ENCODE measurements at places on chromosomes 3 and 15. TPM values are rescaled to one million over a fixed set of nuclear protein-coding genes. Genes with fewer than 3 reads are reported as not detected.

DNA sequence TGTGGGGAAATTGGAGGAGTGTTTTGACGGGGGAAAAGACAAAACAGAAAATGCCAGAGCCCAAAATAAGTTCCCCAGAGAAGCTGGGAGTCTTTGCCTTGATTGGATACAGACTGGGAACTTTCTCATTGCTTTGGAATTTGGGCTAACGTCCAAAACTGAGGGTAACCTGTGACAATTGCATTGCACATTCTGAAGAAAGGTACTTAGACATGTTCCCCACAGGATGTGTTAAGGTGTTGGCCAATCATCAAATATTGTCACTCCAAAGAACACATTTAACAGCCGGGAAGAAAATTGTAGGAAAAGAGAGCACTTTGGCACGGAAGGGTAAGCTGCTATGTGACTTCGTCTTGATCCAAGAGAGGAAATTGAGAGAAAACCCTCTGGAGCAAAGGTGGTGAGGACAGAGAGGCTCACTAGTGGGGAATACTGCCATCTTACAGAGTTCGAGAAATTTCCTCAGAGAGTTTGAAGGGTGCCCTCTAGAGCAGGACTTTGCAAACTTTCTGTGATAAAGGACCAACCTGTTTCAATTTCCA is 619.5 kb upstream of the TBL1XR1 start:
- peak; percentile 83 for DNase-seq

DNA sequence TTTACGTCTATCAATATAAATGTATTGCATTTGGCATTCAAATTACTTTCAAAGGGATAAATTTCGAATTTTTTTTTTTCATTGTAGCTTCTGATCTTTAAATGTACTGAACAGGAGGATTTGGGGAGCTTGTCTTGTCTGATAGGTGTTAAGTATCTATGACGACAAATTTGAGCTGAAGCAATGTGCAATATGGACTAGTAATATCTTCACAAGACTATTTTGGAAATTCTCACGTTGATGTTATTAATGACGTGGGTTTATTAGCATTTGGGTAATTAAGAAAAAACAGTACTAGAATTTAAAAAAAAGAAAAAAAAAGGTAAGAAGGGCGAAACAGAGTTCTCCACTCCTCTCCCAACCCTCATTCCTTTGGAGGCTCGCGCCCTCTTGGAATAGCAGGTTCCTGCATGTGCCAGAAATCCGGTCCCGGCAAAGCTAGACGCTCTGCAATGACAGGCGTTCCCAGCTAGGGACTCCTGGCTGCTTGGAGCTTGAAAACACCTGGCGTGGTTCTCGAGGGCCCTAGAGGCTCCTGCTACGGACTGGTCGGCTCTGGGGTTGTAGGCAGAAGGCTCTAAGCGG is 648 bp upstream of the P2RY1 start:
- DNase-seq: no peak

- DNase-seq: no peak
Observed at GRCh38 chr3:18499301-18499700, 74.2 kb upstream of the SATB1 start.

- no peak for DNase-seq
Observed at GRCh38 chr15:34642247-34642646, 58.8 kb upstream of the GOLGA8B start.

DNA sequence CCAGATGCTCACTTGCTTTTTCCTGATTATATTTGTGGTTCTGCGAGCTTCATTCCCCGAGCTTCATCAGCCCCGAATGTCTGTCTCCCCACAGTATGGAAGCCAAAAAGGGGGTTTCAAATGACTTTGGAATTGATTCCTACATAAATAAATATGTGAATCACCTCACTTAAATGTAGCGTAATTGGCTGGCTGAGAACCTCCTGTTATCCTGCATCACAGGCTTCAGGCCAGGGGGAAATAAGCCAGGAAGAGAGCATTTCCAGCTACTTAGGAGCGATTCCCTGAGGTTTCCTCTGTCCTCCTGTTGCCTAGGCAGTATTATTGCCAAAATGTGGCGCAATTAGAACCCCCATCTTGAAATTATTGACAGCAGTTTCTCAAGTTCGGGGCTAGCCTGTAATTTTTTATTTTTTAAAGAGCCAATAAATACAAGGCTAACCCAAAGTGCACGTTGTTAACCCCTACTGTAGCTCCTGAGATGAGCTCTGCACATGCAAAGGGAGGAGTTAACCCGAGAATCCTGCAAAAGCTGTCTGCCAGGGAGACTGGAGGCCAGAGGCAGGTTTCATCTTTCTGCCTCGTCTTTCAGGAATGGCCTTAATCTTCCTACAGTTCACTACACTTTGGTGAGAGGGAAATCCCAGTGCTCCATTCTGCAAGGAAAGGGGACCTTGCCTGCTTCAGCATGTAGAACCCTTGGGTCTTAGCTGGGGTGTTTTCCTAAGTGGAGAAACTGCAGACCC is 148.2 kb downstream of the ADAMTS9 start:
- DNase-seq: no peak

DNA sequence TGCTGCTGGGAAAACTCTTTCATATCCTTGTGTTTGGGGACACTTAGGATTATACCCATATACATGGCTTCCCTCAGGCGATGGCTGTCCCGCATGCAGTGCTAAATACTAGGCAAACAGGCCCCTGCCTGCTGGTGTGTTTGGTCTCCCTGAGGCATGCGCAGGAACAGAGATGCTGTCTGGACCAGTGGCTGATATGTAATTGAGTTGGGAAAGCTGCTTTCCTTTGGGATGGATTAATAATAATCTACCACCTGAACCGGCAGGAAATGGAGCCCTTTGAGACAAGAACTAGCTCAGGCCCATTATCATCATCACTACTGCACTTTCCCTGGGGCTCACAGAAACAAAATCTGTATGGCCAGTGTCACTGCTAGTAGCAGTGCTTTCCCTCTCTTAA is 18.0 kb downstream of the ZDHHC3 start:
- DNase-seq: no peak

GRCh38 chr15:64696481-64696880 is 78.9 kb downstream of the RBPMS2 start:
- no peak for DNase-seq

DNA sequence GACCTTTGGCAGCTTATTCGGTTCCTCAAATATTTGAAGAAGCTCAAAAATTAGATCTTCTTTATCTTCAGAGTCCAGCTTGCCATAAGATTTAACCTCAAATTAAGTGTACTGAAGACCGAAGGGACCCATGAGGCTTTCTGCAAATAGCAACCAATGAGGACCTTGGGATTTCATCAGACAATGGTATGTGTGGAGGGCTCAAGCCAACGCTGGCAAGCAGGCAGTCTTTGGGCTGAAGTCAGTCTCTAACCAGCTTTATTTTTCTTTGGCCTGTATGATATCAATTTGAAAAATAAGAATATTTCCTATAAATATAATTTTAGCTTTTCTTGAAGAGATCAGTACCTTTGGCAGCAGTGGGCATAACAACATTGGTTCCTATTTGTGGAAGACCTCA is 692.7 kb downstream of the MCTP2 start:
- no peak for DNase-seq

DNA sequence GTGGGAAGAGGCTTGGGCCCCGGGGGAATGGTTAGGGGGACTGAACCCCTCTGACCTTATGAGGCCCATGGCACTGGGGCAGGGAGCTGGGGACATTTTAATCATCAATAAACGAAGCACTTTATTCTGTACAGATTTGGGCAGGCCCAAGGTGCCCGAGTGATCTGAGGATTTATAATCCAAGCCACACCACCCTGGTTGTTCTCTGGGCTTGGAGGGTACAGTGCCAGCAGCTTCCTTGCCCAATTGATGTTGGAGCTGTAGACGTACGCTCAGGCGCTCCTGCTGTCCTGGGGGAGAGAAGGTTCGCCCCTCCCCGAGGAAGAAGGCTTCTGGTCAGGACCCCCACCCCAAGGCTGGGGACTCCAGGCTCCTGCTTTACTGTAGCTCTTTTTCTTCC is 12.5 kb downstream of the ZBTB47 start:
- no peak for DNase-seq

DNA sequence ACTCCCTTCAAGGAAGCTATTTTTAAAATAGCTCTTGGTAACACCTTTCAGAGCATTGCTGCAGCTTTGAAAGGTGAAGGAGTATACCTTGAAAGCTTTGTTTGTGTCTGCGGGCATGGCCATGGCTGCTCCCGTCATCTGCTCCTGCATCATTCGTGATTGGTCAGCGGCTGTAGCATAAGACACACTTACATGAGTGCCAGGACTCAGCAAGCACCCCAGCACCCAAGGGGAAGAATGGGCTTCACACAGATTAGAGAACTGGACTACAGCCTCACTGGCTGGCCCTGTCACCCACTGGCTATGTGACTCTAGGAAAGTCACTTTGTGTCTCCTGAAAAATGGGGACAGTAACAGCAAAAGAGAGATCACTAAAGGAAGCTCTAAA is 17.0 kb downstream of the EMC3 start:
- DNase-seq: no peak

DNA sequence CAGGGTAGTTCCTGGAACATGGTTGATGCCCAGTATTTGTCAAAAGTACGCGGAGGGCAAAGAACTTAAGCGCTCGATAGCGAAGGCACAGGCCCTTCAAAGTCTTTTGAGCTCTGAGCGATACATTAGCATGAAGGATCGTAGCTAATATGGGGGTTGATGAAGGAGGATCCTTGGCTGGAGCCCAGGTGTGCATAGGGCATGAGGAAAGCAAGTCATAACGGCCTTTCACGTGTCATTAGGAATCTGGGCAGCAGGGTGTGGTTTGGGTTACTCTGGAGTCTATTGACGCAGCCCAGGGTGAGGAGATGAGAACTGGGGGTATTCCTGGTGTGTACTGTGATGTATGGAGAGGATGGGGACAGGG is 31.7 kb downstream of the SPINK8 start:
- DNase-seq: no peak

DNA sequence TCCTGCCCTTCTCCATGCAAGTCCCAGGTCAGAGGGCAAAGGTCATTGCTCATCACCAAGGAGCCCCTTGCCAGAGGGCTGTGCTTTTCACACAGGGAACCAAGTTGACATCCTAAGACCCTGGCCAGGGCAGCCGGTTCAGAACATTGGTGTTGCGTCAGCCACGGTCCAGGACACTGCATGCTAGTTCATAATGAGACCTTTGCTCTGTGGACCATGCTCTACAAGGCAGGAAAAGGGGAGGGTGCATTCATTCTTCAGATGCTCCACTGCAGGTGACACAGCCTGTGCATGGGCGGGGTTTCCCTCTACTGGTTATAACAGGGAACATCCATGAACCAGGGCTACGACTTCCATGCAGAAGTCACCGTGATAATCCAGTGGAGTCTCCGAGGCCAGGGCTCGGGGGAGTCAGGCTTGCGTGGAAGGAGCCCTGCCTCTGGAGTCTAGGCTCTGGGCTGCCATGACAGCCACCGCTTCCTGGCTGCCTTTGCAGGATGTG is 81.6 kb downstream of the OCA2 start:
- no peak for DNase-seq

DNA sequence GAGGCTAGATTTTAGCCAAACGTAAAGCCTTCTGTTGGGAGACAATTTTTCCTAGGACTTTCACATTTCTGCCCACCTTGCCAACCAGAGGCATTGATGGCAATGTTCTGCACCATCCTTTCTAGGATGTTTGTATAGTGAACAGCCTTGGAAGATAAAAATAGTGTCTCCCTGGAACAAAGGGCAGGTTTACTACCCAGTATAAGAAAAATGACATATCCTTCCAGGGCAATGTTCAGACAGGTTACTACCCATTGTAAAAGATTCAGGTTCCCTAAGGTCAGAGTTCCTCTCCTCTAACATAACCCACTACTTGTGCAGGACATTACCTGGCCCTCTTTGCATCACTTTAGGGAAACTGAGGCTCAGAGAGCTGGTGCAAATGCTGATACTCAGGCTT is 248.2 kb upstream of the VEPH1 start:
- no peak for DNase-seq

- DNase-seq: no peak
Observed at GRCh38 chr3:97952280-97952679, 20.0 kb downstream of the RIOX2 start.

- DNase-seq: no peak
Observed at GRCh38 chr3:135500034-135500433, 465.5 kb upstream of the PPP2R3A start.

- no peak for DNase-seq
Observed at GRCh38 chr3:57061556-57061955, 1.1 kb downstream of the SPATA12 start.

- no peak for DNase-seq
Observed at GRCh38 chr15:47395076-47395475, 322.2 kb upstream of the SEMA6D start.

DNA sequence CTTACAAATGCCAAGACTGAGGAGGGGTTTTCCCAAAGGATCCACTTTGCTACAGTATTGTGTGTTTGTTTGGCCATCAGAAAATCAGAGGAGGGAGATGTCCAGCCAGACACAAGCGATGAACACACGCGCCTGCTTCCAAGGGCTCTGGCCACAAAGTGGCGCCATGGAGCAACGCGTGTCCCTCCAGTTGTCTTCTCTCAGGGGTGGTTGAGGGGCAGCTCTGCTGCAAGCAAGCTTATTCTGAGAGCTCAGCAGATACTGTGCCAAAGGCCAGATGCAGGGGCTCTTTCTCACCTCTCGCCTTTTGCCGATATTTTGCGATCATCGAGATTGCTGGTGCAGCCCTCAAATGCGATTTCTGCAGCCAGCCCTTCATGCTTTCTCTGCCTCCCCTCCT is 88.9 kb upstream of the OSBPL11 start:
- DNase-seq: no peak

DNA sequence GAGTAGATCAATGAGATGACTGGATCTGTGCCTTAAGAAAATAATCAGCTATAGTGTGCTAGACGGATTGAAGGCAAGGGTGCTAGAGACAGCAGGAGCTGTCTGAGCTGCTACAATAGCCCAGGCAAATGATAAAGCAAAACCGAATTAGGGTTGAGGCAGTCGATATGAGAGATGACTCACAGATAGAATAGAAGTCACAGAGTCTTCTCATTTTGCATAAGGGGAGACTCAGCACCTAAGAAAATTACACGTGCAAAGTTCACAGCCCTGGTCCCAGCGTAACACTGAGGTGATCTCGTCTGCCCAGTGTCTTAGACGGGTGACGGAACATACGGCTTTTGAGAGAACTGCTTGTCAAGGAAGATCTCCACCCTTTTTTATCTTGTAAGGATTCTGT is 11.6 kb downstream of the LPP start:
- DNase-seq: no peak

GRCh38 chr3:26011276-26011675 is 221.4 kb downstream of the OXSM start:
- DNase-seq: no peak

DNA sequence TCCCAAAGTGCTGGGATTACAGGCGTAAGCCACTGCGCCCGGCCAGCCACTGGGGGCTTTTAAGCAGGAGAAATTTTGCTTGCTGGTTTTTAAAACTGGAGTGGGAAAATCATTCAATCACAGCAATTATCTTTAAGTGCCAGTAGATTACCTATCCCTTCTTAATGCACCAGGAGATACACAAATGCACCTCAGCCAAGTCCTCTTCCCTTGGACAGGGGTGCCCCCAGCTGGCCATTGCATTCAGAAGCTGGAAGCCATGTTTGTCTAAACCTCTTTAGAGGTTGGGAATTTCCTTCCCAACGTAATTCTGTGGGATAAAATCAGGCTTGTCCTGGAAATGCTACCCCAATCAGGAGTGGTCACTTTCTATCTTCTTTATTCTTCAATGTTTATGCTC is 26.6 kb downstream of the MIX23 start:
- DNase-seq: no peak

GRCh38 chr3:108862865-108863798 is 40.5 kb downstream of the TRAT1 start:
- DNase-seq: peak; percentile 60

The SPINK8 gene
- total RNA-seq: not detected

The PYGO1 gene
- 6.8 TPM for total RNA-seq

The CCR8 gene
- total RNA-seq: not detected

The BMF gene
- 43.4 TPM for total RNA-seq

The CPNE9 gene
- 0.27 TPM for total RNA-seq

The CFAP44 gene
- total RNA-seq: 2.4 TPM

The ARGFX gene
- not detected for total RNA-seq

The STX19 gene
- total RNA-seq: not detected

Data from kidney epithelial cell (primary cell).